ENCODE measurements at places on chromosomes 3 and 15.

DNA sequence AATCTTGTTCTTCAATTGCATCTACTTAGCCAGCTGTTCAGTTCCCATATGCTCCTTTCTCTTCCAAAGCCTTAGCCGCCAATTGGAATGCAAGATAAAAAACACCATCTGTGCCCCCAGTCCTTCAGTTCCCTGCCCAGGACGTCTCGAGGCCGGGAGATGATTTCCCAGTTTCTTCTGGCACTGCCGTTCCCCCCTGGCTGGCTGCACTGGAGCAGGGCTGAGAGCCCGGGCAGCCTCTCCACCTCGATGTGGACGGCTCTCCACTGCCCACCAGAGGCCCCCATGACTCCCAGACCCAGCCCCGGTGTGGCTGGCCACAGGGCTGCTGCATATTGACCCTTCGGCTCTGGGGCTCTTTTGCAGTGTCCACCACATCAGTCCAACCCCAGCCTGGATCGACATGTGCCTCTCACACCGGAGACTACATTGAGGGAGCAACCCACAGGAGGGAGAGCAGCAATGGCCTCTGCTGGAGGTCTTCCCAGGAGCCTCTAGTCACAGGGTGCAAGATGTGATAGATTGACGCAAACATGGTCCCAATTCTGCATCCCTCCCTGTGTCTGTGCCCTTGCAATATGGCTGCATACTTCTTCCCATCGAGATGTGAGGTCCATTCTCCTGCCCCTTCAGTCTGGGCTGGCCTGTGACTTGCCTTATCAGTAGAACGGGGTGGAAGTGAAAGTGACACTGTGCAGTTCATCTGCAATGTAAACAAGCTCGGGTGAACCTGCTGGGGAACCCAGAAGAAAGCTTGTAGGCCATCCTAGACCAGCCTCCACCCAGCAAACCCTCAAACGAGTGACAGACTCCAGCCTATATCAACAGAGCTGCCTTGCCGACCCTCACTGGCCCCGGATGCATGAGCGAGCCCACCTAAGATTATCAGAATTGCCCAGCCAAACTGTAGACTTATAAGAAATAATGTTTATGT is 52.3 kb upstream of the PRR20G start:
- no peak for DNase-seq

DNA sequence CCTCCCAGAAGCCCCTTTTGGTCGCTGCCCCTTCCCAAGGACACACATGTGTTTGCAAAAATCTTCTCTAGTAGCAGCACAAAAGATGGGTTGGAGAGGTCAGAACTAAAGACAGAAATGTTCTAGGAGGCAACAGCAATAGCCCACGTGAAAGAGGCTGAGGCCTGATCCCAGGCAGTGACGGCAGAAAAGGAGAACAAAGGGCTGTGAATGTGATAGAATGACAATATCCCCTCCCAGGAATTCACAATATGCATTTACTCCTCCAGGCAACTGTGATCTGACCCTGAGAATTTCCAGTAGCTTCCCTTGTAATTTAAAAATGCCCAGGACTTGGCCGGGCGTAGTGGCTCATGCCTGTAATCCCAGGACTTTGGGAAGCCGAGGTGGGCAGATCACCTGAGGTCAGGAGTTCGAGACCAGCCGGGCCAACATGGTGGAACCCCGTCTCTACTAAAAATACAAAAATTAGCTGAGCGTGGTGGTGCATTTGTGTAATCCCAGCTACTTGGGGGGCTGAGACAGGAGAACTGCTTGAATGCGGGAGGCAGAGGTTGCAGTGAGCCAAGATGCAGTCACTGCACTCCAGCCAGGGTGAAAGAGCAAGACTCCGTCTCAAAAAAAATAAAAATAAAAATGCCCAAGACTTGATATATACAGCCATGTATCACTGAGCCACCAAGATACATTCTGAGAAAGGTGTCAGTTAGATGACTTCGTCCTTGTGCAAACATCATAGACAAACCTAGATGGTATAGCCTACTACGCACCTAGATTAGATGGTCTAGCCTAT is 43.6 kb upstream of the PIAS1 start:
- no peak for DNase-seq

GRCh38 chr3:137163241-137163871 is 205.6 kb downstream of the IL20RB start:
- no peak for DNase-seq

DNA sequence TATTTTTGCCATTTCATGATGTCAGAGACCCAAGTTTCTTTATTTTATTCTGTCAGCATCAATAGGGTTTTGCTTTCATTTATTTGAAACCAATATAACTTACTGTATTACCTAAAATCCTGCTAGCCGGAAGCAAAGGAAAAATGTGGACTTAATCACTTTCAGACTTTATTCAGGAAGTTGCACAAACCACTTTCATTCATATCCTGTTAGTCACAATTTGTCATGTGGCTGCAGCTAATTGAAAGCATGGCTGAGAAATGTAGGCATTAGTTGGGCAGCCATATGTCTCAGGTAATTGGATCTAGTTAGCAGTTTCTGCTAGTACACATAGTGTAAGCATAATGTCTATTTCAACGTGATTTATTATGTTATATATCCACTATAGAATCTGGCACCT is 462.3 kb upstream of the SGO1 start:
- no peak for DNase-seq

All from stimulated activated CD8-positive, alpha-beta memory T cell treated with anti-CD3 and anti-CD28 coated beads, Interleukin-2, amount 100 ng/mL, for 1 hour (primary cell).